ENCODE measurements at places on chromosomes 6 and 20.
A peak's percentile ranks its signal among the peaks of the same experiment; 100 is the strongest.

- DNase-seq = peak; percentile 66
These were observed at the start of gene MRAP2 for GRCh38 chr6:84033523-84034451. Gene MRAP2, plus strand, starts transcription at chr6:84033772. Its CDS starts 21,547 bp downstream, at chr6:84055319.

GRCh38 chr6:157929765-157930319 lies 51.8 kb upstream of the SYNJ2 start:
- no peak for DNase-seq

DNA sequence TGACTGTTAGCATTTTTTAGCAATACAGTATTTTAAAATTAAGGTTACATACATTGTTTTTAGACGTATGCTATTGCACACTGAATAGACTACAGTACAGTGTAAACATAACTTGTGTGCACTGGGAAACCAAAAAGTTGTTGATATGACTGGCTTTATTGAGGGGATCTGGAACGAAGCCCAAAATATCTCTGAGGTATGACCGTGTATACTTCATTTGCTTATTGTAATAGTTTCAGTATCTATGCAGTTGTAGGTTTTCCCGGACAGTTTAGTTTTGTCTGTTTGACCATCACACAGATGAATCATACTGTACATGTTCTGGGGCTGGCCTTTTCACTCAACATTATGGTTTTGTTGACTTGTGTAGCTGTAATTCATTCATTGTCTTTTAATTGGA lies 6.9 kb upstream of the ZBTB12 start:
- no peak for DNase-seq

DNA sequence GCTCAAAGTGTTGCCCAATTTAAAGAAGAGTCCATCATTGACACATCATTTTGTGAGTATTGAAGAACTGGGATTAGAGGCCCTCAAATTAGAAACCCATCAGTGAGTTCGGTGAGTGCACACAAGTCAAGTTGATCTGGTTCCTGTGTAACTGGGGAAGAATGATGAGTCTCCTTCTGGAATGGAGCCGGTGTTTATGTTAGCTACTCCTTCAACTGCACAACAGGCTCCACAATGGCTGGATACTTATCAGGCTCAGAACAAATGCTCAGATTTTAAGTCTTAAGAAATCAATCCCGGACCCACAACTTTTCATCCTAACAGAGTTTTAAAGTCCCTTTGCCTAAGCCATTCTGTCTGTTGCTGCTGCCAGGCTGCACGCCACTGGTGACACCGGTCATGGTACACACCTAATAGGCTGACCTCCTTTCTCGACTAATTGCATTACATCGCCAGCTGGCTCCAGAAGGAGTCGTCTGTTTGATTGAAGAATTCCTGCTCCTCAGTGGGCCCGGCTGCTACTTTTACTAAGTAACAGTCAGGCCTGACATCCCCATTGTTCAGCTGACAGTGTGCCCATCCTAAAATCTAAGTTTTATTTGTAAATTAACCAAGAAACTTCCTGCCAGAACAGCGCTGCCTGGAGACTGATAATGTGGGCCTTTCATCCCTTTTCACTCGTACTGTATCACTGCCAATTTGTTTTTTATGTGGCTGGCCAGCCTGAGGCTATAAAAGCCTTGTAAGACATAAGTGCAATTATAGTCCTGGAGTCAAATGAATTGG lies 130.4 kb downstream of the INSM1 start:
- DNase-seq = no peak

DNA sequence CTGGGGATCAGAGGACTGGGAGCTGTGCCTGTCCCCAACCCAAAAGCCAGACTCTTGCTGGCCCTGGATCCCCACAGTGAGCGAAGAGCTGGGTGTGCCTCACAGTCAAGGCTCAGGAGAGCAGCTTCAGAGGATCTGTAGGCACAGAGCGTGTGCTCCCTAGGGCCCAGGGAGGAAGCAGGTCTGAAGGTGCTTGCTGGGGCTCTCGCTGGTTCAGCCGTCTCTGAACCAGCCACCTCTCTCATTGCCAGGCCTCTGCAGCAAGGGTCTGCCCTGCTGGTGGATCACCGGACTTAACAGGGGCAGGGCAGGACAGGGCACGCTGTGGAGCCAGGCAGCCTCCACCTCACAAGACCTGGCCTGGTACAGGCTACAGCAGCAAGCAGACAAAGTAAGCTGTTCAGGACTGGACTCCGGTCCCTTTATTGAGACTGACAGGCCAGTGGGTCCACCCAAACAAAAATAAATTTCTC lies 13.8 kb downstream of the PCIF1 start:
- no peak for DNase-seq

- DNase-seq = no peak
These were observed 401.5 kb upstream of the ADGRB3 start for GRCh38 chr6:68233623-68234022.

GRCh38 chr20:56626367-56627121 lies 2.6 kb upstream of the TFAP2C start:
- peak; percentile 79 for DNase-seq

DNA sequence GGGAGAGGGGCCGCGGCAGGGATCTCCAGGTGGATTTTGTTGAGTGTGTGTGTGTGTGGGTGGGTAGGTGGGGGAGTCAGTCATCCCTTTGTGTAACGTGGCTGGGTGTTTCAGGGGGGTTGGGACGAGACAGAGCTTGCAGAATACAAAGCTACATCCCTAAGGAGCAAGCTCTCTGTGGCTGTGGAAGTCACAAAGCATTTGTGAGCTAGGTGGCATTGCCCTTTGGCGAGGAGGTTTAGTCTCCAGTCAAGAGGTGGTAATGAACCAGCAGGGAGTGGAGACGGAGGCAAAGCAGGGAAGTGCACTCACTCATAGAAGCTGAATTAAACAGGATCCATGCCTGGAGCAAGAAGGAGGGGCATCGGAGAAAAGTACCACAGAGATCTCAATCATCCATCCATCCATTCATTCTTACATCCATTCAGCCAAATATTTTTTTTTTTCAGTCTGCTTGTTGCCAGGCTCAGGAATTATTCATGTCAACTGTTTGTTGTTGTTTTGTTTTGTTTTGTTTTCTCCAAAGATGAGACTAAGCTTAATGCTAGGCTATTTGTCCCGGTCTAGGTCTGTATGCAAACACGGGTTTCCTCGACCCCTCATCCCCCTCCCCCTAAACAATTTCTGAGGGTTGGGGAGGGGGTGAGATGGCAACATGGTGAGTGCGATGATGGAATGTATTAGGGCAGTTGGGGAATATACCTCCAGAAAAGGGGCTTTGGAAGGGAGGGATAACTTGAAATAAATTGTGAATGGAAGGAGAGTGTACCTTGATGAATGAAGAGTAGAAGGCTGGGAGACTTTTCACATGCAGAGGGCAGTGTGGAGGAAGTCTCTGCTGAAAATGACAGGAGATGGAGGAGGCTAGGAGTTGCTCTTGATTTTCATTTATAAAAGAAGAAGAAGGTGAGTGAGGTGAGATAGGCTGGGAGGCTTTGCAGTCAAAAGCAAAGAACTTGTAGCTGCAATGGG lies 1.0 kb downstream of the HCRTR2 start:
- DNase-seq = no peak

GRCh38 chr6:33599413-33599938 lies 19.4 kb upstream of the BAK1 start:
- no peak for DNase-seq

DNA sequence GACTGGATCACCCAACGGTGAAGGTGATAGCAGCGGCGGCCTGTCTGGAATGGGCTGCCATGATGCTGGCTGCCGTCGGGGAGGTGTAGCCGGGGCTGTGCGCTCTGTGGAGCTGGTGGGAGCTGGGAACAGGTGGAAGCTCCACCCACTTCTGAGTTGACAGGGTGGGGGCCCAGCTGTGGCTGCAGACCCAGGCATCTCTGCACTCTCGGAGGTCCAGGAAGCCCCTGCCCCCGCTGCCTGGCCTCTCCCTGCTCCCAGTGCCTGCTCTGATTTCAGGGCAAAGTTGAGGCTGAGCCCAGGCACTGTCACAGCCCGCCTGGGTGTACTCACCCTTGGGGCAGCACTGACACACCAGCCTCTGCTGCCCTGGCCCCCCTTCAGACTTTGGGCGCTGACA lies 18.1 kb upstream of the CHRNA4 start:
- no peak for DNase-seq

DNA sequence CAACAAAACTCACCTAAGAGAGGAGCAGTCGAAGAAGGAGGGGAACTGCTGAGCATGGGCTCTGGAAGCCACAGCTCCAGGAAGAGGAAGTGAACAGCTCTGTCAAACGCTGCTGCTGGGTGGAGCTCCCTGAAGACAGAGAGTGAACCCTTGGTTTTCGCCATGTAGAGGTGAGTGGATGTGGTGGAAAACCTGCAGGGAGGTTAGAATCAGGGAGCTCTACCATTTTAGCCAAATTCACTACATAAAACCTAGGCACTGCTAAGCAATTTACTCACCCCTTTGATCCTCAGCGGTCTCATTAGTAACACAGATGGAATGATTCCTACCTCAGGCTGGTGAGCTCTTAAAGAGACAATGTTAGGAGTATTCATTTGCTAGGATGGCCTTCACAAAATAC lies 19.4 kb upstream of the TFAP2A start:
- no peak for DNase-seq

DNA sequence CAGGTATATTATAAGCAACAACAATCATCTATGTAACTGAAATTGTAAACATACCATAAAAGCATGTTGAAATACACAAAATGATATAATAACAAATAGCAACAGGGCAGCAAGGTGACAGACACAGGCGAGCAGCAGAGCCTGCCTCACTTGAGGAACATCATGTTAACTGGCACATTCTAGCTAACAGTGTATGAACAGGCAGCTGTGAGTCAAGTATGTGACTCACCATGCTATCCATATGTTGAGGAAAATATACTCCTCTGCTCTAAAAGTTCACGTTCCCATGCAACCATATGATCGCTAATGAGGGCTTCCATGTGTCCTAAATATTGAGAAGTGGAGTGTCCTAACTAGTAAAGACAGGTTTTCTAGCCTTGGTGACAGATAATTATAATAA lies 18.4 kb downstream of the SERAC1 start:
- no peak for DNase-seq

GRCh38 chr6:50091641-50092040 lies 41.9 kb upstream of the DEFB112 start:
- DNase-seq = no peak

DNA sequence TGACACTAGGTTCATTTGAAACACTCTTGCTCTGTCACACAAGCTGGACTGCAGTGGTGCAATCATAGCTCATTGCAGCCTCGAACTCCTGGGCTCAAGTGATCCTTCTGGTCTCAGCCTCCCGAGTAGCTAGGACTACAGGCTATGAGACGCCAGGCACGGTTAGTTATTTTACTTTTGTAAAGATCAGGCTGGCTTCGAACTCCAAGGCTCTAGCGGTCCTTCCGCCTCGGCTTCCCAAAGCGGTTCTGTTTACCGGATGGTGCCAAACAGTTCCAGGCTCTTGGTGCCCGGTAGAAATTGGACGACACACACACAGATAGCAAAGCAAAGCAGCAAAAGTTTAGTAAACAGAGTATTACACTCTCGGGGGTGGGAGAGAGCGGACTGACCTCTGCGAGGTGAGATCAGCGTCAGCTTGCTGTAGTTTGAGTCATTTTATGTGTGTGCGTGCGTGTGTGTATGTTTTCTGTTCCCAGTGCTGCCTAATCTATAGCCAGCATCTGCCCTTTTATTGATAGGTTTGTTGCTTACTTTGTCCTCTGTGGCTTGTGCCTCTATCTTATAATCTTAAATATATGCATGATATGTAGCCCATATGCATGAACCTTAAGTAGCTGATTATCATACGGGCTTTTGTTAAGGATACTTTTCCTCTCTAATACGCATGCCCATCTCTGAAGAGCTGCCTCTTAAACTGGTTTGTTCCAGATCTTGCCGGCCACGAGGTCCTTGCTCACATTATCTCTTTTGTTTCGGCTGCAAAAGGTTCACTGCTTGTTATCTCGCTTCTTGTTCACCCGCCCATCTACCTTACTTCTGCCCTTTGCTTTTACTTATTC lies 75.2 kb downstream of the OR2B2 start:
- peak; percentile 44 for DNase-seq

GRCh38 chr6:44511126-44511525 lies 123.6 kb downstream of the CDC5L start:
- no peak for DNase-seq

- no peak for DNase-seq
These were observed 736.0 kb downstream of the CD109 start for GRCh38 chr6:74431873-74432580.

- no peak for DNase-seq
These were observed 248.7 kb downstream of the C6orf118 start for GRCh38 chr6:165060720-165061119.

- no peak for DNase-seq
These were observed 19.4 kb upstream of the RCAN2 start for GRCh38 chr6:46510651-46511050.

DNA sequence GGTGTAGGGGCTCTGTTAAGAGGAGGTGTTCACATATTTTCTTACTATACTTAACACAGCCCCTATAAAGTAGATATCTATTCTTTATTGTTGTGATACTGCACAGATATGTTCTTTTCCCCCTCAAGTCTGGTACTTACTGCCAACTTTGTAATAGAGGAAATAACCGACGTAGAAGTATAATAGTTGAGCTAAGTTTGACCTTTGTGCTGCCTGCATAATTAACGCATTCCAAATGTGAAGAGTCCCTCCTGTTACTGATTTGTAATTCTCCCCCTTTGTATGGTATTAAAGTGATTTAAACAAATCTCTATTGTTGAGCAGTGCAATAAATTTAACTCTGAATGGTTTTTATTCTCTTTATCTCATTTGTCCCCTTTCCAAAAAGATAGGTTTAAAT lies 39.0 kb downstream of the PHF3 start:
- no peak for DNase-seq

GRCh38 chr6:122719176-122719575 lies 60.3 kb upstream of the FABP7 start:
- no peak for DNase-seq
